ENCODE measurements at places on chromosomes 1 and 21.

- peak; percentile 54 for DNase-seq
These were observed 73.8 kb upstream of the SSX2IP start for GRCh38 chr1:84763912-84764680.

- DNase-seq: peak; percentile 57
These were observed 1.6 kb downstream of the KCNE1 start for GRCh38 chr21:34510148-34511142.

GRCh38 chr1:101260556-101261350 is 23.9 kb downstream of the S1PR1 start:
- DNase-seq: no peak

GRCh38 chr1:61501971-61502916 is 222.7 kb downstream of the TM2D1 start:
- DNase-seq: no peak

DNA sequence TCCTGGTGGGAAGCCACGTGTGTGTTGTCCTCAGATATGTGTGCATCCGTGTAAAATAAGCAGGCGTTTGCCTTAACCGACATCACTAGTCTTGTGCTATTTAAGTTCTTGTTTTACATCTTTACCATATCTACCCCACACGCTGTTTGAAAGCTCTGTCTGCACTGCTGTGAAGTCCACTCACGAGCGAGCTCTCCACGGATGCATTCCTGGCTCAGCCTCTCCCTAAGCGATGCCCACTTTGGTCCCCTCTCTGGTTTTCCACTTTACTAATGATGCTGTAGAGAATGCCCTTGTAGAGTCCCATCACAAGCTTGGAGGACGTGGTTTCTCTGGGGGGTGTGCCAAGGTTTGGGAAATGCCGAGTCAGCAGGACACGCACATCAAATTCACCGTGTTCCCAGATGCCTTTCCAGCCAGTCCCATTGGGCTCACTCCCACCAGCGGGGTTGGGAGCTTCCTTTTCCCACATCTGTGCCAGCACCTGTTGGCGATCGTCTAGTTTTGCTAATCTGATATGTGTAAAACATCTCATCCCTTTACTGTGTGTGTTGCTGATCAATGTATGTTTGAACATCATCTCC is 43.8 kb downstream of the ACTL8 start:
- DNase-seq: no peak

- peak; percentile 84 for DNase-seq
These were observed at the start of gene DNAH14 for GRCh38 chr1:224929335-224930237. Gene DNAH14 (plus strand): TSS chr1:224929675. CDS start chr1:224952703, 23,028 bp downstream.

DNA sequence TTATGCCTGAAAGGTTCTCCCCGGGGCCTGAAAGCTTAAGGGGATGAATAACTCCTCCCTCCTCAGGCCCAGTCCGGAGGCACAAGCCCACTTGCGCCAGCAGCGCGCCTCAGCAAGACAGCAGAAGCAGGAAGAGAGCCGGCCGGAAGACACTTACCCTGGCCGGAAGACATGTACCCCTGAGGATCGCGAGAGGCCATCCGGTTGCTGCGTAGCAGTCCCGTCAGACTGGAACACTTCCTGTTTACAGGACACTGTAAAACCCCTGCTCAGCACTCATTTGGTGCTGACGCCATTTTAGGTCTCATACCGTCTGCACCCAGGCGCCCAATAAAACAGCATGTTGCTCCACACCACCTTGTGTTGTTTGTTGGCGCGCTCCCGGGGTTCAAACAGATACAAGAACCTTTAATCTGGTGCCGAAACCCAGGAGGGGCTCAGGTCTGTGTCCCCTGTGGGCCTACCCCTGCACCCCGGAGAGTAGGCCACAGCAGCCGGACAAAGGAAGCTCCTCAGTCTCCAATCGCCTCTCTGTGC is 30.3 kb downstream of the VN1R5 start:
- DNase-seq: no peak

DNA sequence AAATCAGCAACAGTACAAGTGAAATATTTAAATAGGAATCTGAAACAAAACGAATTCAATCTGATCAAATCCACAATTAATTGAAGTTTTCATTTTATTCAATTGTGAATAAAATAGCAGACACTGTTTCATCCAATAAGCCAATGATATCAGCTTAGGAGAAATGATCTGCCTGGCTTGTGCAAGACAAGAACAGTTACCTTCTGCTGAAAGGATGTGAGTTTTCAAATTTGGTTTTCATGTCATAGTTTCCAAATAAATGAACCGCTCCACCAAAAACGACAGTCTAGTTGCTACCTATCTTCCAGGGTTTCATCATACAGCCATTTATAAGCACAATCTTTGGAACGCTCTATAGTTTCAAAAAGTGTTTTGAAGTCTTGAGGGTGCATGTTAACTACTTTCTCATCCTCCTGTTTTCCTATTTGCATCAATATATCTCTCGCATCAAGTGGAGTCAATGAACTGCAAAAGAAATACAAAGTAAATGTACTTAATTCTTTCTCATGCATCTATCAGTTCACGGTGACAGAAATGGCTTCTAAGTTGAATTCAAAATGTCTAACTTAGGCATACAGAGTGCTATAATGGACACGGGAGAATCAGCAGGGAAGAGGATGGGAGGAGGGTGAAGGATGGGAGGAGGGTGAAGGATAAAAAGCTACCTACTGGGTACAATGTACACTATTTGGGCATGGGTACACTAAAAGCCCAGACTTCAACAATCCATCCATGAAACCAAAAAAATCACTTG is 25.1 kb downstream of the TFB2M start:
- DNase-seq: no peak

DNA sequence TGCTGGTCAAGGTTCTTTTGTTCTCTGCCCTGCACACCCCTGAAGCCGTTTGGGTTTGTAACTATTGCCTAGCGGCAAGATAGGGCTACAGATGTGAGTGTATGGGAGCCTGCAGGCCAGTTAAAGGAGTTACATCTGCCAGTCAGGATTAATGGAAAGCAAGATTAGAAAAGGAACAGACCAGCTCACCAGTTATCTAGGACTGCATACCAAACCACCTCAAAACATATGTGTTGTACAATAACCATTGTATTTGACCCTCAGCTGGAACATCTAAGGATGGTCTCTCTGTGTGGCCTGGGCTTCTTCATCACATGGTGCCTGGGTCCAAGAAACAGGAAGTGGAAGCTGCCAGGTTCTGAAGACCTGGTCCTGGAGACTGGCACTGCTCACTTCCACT is 52.5 kb upstream of the FBXO28 start:
- DNase-seq: no peak

DNA sequence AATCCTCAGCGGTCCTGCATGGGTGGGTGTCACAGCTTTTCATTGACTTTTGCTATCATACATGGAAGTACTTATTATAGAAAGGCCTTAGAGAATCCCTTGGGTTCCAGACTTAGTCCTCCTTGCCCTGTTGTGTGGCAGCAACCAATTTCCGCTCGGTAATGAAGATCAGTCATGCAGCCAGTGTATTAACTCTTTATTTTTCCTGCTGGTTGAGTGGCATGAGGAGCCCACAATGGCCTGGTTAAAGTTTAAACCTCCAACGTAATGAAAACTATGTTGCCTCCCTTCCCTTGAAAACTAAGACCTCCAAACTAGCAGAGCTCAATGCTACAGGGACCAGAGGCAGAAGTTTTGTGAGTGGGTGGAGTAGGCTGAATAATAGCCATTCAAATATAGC is 20.0 kb downstream of the CITED4 start:
- no peak for DNase-seq

DNA sequence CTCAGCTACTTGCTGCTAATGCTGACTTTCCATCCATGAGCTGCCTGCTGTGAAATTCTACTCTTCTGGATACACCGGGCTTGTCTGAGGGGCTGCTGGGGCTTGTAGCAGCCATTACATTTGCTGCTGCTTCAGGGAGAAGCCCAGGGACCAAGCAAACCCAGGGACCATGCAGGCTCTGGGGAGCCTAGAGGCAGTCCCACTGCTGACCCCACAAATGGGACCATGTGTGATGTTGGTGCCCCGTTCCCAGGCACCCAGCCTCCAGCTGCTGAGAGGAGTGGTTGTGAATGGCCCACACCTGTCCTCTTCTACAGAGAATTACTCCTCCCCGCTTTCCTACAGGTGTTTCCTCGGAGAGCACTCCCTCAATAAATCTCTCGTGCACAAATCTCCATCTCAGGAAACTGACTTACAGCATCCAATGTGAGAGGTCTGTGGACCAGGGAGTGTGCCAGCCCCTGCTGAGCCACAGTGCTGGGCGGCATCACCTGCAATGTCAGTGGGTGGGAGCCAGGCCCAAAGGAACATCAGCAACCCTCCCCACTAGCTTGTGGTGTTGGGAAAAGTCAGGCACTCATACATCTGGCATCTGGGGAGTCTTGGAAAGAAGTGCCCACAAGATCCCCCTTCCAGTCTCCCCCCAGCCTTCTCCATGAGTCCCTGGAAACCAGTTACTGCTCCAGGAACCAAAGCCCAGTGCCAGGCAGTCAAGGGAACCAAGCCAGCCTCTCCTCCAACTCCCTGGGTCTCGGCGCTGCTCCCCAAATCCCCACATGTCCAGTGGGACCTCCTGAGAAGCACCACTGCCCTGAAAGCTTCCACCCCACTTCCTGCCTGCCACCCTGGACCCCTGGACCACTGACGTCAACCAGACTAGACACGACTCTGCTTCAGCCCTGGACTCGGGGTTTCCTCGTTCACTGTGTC is 65.1 kb downstream of the TCP10L start:
- DNase-seq: no peak

- DNase-seq: no peak
These were observed 89.8 kb downstream of the EVI5 start for GRCh38 chr1:92695104-92695503.

DNA sequence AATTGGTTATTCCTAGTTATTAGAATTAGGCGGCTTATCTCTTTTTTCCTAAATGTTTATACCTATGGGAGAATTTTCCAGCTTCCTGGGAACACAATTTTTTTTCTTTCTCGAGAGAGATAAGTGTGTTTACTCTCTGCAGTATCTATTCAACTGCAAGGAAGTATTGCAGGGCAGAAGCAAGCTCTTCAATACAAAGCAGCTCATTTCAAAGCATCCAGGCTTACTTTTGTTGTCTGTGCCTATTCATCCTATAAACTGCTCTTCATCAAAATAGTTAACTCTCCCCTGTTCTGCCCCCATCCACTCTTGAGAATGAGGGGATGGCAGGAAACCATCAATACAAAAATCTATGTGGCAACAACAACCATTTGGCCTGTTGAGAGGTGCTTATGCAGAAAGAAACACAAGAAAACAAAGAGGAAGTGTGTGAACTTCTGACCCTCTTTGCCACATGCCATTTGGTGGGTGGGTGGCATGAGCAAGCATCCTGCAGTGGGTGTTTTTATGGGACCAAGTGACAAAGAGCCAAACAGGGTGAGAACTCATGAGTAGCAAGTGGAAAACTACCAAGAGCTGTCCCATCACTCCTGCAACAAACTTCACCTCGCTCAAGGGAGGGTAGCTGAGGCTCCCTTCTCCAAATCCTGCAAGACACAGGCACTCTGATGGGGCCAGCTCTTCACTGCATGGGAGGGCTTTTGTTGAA is 50.6 kb upstream of the MRPS6 start:
- peak; percentile 26 for DNase-seq

- peak; percentile 95 for DNase-seq
These were observed 8.7 kb upstream of the COL6A1 start for GRCh38 chr21:45972716-45973474.

GRCh38 chr1:37478451-37478881 is 4.1 kb downstream of the ZC3H12A start:
- DNase-seq: no peak

All from eye (tissue), 1 donor.